Astrocyte (in vitro differentiated cells and primary cell): ENCODE measurements at places on chromosomes 3 and 15. TPM values are rescaled to one million over a fixed set of nuclear protein-coding genes. Genes with fewer than 3 reads are reported as not detected.

FAM219B gene
- total RNA-seq = 86.4 and 97.1 TPM in 2 replicates

CD96 gene
- 0.61 and 1.0 TPM in 2 replicates for total RNA-seq

BTLA gene
- not detected in 2 replicates for total RNA-seq

LRTM1 gene
- total RNA-seq = not detected in 2 replicates

TFRC gene
- total RNA-seq = 98.4 and 104 TPM in 2 replicates

- DNase-seq = no peak
- no peaks in the 10 kb centered on the region for H3K27me3 ChIP-seq
- no peaks in the 10 kb centered on the region for H3K4me1 ChIP-seq
- H3K27ac ChIP-seq = no peak overlapping the region
- no peaks in the 10 kb centered on the region for H3K36me3 ChIP-seq
- H3K4me3 ChIP-seq = no peak overlapping the region
Measured at GRCh38 chr15:54571576-54571975, 593.3 kb downstream of the UNC13C start.

- H3K27ac ChIP-seq = no peak overlapping the region
- DNase-seq = no peak
- no peaks in the 10 kb centered on the region for H3K4me1 ChIP-seq
- no peak overlapping the region for H3K4me3 ChIP-seq
- H3K27me3 ChIP-seq = no peaks in the 10 kb centered on the region
Measured at GRCh38 chr3:84717894-84718293, 240.9 kb upstream of the CADM2 start.

GRCh38 chr3:61650276-61650675 lies 88.9 kb downstream of the PTPRG start:
- H3K4me3 ChIP-seq = no peak overlapping the region
- peak; percentile 93 for DNase-seq
- no peaks in the 10 kb centered on the region for H3K27me3 ChIP-seq
- no peak overlapping the region for H3K27ac ChIP-seq

- H3K4me3 ChIP-seq = no peak overlapping the region
- H3K36me3 ChIP-seq = no peaks in the 10 kb centered on the region
- peaks cover 5% of the 10 kb centered on the region for H3K4me1 ChIP-seq
- peak overlapping the region; percentile 13 for H3K27ac ChIP-seq
- DNase-seq = peak; percentile 35
Measured at GRCh38 chr3:185630182-185630622, 44.1 kb downstream of the SENP2 start.

GRCh38 chr15:56553486-56553885 lies 88.5 kb upstream of the MNS1 start:
- no peak overlapping the region for H3K4me3 ChIP-seq
- no peaks in the 10 kb centered on the region for H3K4me1 ChIP-seq
- no peaks in the 10 kb centered on the region for H3K36me3 ChIP-seq
- DNase-seq = no peak
- H3K27ac ChIP-seq = no peak overlapping the region

DNA sequence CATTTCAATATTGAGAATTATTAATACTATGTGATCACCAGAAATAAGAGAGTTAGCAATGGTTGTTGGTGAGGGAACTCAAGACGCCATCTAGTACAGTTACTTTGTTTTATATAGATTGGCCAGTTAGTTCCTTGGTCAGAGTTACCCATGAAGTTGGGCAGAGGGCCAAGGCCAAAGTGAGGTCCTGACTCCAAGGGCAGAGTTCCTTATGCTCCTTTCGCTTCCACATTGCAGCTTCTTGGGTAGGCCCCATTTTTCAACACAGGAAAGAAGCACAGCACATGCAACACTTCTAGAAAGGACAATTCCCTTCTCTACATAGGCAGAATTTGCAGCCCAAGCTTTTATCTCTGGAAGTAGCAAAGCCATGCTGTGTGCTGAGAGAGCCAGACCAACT lies 178.6 kb downstream of the KCNAB1 start:
- no peak for DNase-seq
- H3K4me1 ChIP-seq = no peaks in the 10 kb centered on the region
- H3K36me3 ChIP-seq = no peaks in the 10 kb centered on the region

- H3K27me3 ChIP-seq = no peaks in the 10 kb centered on the region
- no peaks in the 10 kb centered on the region for H3K4me1 ChIP-seq
- no peak overlapping the region for H3K4me3 ChIP-seq
- no peaks in the 10 kb centered on the region for H3K36me3 ChIP-seq
- no peak for DNase-seq
Measured at GRCh38 chr3:181330257-181330656, 340.7 kb upstream of the DNAJC19 start.

DNA sequence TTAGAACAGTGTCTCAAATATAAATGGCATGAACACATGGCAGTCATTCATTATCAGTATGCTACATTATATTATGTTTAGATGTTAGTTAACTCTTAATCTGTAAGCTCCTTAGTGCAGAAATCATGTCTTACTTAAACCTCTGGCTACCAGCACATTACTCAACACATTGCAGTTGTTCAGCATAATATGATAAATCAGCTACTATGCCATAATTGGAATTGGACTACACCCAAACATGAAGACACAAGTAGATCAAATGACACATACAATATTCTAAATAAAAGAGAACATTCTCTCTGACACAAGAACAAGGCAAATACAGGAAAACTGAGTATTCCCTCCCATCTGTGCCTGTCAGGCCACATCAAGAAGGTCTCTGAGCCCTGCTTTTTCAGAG lies 116.1 kb downstream of the PCCB start:
- peaks cover 4% of the 10 kb centered on the region for H3K36me3 ChIP-seq
- peak; percentile 10 for DNase-seq
- H3K27me3 ChIP-seq = no peaks in the 10 kb centered on the region
- H3K4me3 ChIP-seq = no peak overlapping the region
- no peaks in the 10 kb centered on the region for H3K4me1 ChIP-seq
- no peak overlapping the region for H3K27ac ChIP-seq

DNA sequence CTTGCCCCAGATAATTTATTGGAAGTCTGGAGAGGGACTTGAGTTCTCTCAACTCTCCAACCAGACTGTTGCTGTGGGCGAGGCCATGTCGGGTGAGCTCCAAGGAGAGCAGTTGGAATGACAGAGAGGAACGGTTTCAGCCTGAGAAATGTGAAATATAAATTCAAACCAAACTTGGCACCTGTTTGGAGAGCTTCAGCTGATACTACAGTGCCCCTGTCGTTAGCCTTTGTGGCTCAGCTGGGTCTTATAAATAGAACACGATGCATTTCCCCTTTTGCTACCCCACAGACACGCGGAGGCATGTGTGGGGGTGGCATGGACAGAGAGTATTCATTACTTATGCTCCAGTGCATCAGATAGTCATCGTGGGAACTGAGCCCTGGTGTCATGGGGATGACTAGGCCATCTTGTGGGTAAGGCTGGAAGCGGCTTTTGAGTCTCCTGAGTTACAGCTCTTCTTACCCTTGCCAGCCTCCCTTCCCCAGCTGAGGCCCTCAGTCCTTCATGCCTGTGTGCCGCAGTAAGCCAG lies 15.6 kb downstream of the SMAD3 start:
- peak overlapping the region; percentile 80 for H3K27ac ChIP-seq
- DNase-seq = peak; percentile 90
- H3K27me3 ChIP-seq = no peaks in the 10 kb centered on the region
- H3K36me3 ChIP-seq = peaks cover 3% of the 10 kb centered on the region
- no peak overlapping the region for H3K4me3 ChIP-seq
